ENCODE measurements at places on chromosomes 2 and 18. TPM values are rescaled to one million over a fixed set of nuclear protein-coding genes. Genes with fewer than 3 reads are reported as not detected.

AGPS gene
- total RNA-seq, result 44.6 TPM

- no peak for DNase-seq
Observed at GRCh38 chr2:18957909-18958308, 368.5 kb upstream of the NT5C1B start.

UNC80 gene
- not detected for total RNA-seq

SLC38A11 gene
- not detected for total RNA-seq

COL4A4 gene
- 0.02 TPM for total RNA-seq

GNAL gene
- 1.6 TPM for total RNA-seq

- no peak for DNase-seq
Observed at GRCh38 chr2:71603851-71604725, 150.7 kb downstream of the DYSF start.

SPEG gene
- 6.9 TPM for total RNA-seq

DNA sequence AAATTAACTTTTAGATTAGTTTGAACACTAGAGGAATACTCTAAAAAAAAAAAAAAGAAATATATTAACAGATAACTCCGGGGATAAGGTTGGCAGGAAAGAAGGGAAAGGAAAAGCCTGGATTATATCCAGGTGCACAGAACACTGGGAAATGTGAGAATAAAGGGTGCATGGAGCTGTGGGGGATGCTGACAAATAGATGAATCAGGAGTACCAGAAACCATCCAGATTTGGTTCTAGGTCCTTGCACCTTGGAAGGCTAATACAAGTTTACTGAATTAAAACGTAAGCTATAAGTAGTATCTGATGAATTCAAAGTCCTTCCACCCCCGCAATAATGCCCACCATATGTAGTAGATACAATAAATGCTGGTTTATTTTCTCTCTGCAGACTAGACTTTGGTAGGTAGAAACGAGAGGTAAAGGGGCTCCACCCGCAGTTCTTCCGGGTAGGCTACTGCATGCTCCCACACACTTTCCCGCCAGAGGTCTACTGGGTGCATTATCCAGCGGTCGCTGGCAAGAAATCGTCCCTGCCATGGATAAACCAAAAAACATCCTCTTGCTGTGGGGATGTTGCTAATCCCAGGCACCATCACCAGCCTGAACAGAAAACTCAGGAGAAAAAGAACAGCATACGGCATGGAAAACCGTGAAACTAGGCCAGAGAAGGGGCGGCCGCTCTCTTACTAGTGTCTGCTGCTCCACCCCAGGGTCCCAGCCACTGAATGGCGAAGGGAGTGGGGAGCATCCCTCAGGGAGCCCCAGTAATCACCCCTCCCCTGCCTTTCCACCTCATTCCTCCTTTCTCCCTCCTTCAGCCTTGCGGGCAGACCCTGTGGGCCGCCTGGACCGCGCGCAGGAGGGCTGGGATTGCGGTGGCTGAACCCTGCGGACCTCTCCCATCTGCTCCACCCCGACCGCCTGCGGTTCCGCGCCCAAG, 1.5 kb downstream of the CNRIP1 start:
- DNase-seq, result no peak

DNA sequence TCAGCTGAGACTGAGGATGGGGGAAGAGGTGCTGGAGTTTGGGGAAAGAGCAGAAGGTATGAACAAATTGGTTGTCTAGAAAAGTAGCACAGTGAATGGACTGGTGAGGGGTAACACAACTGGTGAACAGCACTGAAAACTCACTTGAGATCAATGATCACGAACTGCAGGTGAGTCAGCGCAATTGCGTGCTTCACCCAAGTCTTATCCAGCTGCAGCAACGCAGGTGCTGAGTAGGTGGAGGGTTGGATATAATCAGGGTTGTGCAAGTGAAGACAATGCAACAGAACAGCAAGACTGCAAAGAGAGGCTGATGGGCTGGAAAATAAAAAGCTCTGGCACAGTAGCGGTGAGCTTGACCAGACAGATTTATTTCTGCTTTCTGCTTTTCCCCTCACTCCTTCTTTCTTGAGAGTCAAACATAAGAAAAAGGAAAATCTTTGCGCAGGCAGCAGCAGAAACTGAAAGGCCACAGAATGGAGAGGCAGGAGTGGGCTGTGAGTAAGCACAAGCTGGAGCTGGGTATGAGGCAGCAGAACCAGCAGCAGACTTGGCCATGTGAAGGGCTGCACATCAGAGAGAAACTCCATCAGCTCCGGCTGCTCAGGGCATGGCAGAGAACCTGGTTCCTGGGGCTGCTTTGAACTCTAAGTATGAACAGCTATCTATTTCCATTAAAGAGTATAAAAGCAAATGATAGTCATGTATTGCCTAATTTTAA, 99.4 kb upstream of the ARL5A start:
- DNase-seq, result no peak

DNA sequence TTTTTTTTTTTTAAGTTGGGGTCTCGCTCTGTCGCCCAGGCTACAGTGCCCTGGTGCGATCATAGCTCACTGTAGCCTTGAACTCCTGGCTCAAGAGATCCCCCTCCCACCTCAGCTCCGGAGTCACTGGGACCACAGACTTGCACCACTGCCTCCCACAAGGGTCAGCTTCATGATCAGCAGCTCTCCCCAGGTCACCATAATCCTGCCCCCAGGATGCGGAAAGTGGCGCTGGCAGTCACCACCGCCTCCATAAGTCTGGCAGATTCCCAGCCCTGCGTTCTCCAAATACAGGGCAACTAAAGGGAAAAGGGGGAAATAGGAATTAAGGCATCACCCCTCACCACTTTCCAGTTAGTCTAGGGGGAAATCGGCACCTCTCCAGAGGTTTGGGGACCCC, 5.2 kb upstream of the ARID5A start:
- DNase-seq, result no peak

GRCh38 chr2:65647249-65647842, 214.9 kb upstream of the SPRED2 start:
- no peak for DNase-seq

DNA sequence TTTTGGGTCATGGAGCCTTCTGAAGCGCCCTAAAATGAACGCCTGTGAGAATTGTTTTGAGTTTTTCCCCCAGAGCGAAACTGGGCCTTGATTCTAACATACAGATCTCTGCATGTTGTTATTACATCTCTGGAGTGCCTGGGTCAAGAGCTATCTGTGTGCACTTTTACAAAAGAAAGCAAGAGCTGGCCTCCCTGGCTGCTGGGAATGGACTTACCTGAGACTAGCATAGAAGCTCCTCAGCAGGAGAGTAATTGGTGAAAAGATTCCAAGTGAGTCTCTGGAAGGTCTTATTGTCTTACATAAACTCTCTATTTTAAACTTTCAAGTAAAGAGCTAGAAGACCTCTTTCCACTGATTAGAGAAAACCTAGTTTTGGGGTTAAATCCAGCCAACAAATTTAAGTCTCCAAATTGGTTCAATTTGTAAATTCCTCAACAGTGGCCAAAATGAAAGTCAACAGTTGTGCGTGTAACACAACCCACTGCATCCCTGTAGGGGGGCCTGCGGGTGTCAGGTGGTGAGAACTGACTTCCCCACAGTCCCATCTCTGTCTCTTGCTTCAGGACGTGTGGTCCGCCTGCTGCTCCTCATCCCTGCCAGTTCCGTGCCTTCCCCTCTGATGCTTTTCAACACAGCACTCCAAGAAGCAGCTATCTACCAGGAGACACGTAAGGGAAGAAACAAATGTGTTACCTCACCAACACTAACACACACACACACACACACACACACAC, 206.1 kb downstream of the SH3BP4 start:
- no peak for DNase-seq

DNA sequence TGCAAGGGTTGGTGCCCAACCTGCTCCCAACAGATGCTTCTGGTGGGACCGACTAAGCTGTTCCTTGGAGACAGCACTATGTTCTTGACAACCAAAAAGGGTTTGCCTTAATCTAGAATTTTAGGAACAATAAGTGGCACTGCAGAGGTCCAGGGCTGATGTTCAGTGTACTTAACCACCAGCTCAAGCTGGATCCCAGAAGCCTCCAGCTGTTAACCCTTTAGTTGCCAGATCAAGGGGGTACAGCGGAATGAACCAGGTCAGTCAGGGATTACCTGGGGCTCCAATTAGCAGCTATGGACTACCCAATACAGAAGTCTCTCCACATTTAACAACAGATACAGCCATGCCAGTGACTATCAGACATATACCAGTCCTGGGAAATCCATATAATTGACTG, 3.5 kb downstream of the GPR75 start:
- no peak for DNase-seq

DNA sequence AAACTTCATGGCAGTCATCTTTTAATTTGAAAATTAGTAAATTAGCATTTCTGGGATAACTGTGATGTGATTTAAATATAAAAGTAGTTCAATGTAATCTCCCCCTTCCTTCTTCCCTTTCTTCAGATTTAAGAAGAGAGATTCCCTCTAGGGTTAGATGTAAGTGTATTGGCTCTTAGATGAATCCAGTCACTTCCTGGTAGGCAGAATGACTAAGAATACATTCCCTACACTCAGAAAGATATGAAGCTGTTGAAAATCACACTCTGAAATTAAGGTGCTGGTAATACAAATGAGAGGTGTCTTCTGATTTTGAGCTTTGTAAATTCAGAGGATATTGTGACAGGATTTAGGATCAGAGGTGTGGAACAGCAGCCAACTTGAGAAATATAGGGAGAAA, 71.6 kb downstream of the TDRD15 start:
- DNase-seq, result no peak

PARD3B gene
- total RNA-seq, result 0.96 TPM

DNA sequence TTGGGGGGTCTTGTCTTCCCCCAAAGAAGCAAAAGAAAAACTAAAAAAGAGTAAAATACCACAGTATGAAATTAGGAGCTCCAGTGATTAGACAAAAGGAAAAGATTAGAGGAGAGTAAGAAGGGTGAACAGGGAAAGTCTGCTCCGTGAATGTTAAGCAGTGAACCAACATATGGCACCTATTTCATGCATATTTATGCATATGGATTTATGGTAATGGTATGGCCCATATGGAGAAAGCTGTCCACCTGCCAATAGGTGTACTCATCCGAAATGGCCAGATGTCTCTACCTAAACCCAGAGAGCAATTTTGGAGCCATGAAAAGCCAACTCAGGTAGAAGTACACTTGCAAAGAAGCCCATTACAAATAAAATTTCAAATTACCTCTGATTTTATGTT, 404.0 kb upstream of the RAB6C start:
- no peak for DNase-seq

GLI2 gene
- not detected for total RNA-seq

COLEC12 gene
- total RNA-seq, result not detected

GRCh38 chr2:239368906-239369552, 31.8 kb downstream of the HDAC4 start:
- DNase-seq, result no peak

MDH1B gene
- total RNA-seq, result 0.56 TPM

DNA sequence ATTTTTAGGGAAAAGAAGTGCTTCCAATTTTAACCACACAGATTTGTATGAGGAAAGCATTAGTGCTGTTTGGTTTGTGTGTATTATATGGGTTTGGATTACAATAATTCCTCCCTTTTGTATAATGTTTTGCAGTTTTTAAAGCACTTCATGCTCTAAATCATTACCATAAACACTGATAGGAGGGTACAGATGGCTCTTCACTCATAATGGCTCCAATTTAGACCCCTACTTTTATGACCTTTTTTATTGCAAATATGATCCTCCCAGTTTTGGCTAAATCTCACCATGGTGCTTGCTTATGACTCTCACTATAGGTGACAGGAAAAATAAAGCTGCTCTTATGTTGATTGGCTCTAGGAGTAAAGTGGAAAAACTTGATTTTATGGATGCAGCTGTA, 23.8 kb upstream of the TMEM17 start:
- DNase-seq, result no peak

PREB gene
- total RNA-seq, result 41.1 TPM

GRCh38 chr2:238123218-238123971, 15.1 kb upstream of the KLHL30 start:
- no peak for DNase-seq

ARHGEF4 gene
- total RNA-seq, result 1.7 TPM

DNA sequence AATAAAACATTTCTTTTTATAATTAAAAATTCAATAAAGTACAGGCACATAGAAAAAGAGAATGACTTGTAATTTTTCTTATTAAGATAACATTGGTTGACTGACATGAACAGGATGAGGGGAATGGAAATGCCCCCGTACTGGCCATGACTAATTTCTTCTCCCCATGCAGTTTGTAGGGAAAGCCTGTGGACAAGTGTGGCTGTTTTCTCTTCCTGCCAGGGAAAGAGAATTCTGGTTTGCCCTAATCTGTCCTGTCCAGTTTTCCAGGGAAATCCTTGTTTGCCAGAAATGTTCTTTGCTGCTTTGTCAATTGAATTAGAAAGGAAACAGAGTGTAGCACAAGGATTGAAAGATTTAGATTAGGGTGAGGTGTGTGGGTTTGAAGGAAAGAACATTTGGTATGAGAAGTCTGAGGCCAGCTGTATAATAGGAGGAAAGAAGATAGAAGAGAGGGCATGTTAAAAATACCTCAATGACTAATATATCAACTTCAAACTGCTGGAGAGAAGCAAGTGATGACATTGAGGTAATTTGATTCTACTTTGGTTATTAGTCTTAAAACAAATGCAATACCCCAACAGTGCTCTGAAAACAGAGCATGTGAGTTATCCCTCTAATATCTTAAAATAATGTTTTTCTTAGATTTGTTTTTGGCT, 593.9 kb upstream of the ZNF804A start:
- no peak for DNase-seq

CCDC68 gene
- not detected for total RNA-seq

ZNF385B gene
- not detected for total RNA-seq

- no peak for DNase-seq
Observed at GRCh38 chr18:13993730-13994129, 78.4 kb upstream of the MC2R start.

- no peak for DNase-seq
Observed at GRCh38 chr2:3667151-3667631, 9.2 kb downstream of the ALLC start.

- no peak for DNase-seq
Observed at GRCh38 chr2:12261986-12262680, 454.6 kb upstream of the TRIB2 start.

Measured in activated T-cell treated with anti-CD3 and anti-CD28 coated beads, Interleukin-2, amount 50 U/mL, for 72 hours (primary cell).